Upper lobe of left lung (tissue), 6 donors: ENCODE measurements at places on chromosomes 5 and 9.

- no peak overlapping the region for H3K27ac ChIP-seq
- no peaks in the 10 kb centered on the region for H3K27me3 ChIP-seq
- no peaks in the 10 kb centered on the region for H3K4me1 ChIP-seq
- no peaks in the 10 kb centered on the region for H3K36me3 ChIP-seq
These were observed 56.1 kb downstream of the GRIA1 start for GRCh38 chr5:153546566-153546965.

DNA sequence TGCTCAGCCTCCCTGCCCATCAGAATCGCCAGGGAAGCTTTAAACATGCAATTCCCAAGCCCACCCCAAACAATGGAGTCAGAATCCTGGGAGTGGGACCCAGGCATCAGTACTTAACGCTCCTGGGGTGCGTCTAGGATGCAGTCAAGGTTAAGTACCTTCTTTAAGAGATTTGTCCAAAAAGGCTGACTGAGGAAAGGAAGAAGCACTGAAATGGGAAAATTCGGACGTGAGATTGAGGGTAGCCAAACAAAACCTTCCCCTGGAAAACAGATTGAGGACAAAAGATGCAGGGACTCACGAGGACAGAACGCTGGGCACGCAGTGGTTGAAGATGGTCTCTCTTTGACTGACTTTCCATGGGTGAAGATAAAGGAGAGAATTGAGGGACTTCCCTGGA lies 143.5 kb downstream of the MTX3 start:
- no peak overlapping the region for H3K4me3 ChIP-seq
- H3K27ac ChIP-seq = no peak overlapping the region
- H3K36me3 ChIP-seq = no peaks in the 10 kb centered on the region
- no peaks in the 10 kb centered on the region for H3K4me1 ChIP-seq
- DNase-seq = no peak

GRCh38 chr9:127140181-127140580 lies 17.7 kb upstream of the ANGPTL2 start:
- H3K4me3 ChIP-seq = no peak overlapping the region
- no peak overlapping the region for H3K27ac ChIP-seq
- no peaks in the 10 kb centered on the region for H3K36me3 ChIP-seq
- H3K27me3 ChIP-seq = no peaks in the 10 kb centered on the region
- no peak for DNase-seq

DNA sequence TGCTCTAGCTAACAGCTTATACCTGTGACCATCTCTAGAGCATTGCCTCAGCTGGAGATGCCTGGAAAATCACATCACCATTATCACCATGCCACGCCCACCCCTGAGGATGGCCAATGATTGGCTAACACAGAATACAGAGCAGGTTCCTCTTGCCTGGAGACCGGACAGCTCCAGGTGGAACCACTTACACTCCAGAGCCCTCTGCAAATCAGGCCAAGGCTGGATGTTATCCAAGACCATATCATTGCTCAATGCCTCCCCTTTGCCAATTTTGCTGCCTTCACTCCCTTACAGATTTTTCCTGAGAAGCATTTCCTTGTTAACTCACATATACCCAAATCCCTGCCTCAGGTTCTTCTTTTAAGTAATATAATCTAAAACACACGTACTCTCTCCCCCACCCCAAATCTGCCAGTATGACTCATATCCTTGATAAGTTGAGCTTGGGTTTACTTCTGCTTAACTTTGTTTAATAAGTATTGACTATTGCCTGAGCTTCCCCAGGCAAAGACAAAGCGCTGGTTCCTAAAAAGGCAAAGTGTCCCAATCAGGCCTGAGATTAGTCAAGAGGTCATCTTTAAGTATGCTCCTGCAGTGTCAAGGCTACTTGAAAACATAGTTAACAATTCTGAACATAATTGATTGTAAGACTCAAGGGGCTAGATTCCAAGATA lies 309.6 kb downstream of the EPB41L4A start:
- H3K27me3 ChIP-seq = no peaks in the 10 kb centered on the region
- H3K4me3 ChIP-seq = no peak overlapping the region
- peaks cover 7% of the 10 kb centered on the region for H3K4me1 ChIP-seq

GRCh38 chr9:133151041-133151440 lies 12.7 kb downstream of the GBGT1 start:
- no peaks in the 10 kb centered on the region for H3K36me3 ChIP-seq
- no peak for DNase-seq
- H3K27ac ChIP-seq = peak overlapping the region; percentile 49
- H3K4me3 ChIP-seq = no peak overlapping the region

GRCh38 chr5:141692533-141692888 lies 10.5 kb upstream of the ARAP3 start:
- no peaks in the 10 kb centered on the region for H3K36me3 ChIP-seq
- peak overlapping the region; percentile 23 for H3K4me3 ChIP-seq
- H3K4me1 ChIP-seq = peaks cover 9% of the 10 kb centered on the region
- DNase-seq = no peak

DNA sequence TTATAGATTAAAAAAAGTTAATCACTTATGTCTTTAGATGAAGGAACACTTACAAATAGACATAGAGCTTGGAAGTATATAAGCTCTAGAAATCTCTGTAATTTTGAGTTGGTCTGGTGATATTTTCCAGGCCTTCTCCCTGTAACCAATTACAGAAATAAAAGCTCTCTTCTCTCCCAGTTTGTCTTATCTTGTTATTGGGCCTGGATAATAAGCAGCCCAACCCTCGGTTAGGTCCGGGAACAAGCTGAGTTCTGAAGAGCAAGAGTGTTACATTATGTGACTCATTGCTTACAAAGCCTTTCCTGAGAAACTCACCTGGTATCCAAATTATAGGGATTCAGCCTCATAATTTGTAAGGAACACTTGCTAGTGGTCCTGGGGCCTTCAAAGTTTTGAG lies 1146.2 kb downstream of the CDH9 start:
- no peak overlapping the region for H3K27ac ChIP-seq
- H3K4me3 ChIP-seq = no peak overlapping the region
- DNase-seq = no peak
- no peaks in the 10 kb centered on the region for H3K4me1 ChIP-seq
- no peaks in the 10 kb centered on the region for H3K27me3 ChIP-seq

- no peak overlapping the region for H3K27ac ChIP-seq
- H3K27me3 ChIP-seq = no peaks in the 10 kb centered on the region
- no peak overlapping the region for H3K4me3 ChIP-seq
- H3K4me1 ChIP-seq = peaks cover 10% of the 10 kb centered on the region
- peaks cover 35% of the 10 kb centered on the region for H3K36me3 ChIP-seq
- no peak for DNase-seq
These were observed 31.4 kb downstream of the CTNNA1 start for GRCh38 chr5:138784590-138784989.

GRCh38 chr5:124741711-124742496 lies 4.5 kb downstream of the ZNF608 start:
- DNase-seq = peak; percentile 31
- peaks cover 52% of the 10 kb centered on the region for H3K4me1 ChIP-seq
- H3K36me3 ChIP-seq = no peaks in the 10 kb centered on the region

- no peaks in the 10 kb centered on the region for H3K27me3 ChIP-seq
- no peaks in the 10 kb centered on the region for H3K36me3 ChIP-seq
- no peak overlapping the region for H3K27ac ChIP-seq
- H3K4me3 ChIP-seq = no peak overlapping the region
- no peaks in the 10 kb centered on the region for H3K4me1 ChIP-seq
- no peak for DNase-seq
These were observed 70.2 kb downstream of the NR2F1-AS1 start for GRCh38 chr5:93510626-93511380.
